Pons (tissue), 1 donor: ENCODE measurements at places on chromosomes 16 and 17.

DNA sequence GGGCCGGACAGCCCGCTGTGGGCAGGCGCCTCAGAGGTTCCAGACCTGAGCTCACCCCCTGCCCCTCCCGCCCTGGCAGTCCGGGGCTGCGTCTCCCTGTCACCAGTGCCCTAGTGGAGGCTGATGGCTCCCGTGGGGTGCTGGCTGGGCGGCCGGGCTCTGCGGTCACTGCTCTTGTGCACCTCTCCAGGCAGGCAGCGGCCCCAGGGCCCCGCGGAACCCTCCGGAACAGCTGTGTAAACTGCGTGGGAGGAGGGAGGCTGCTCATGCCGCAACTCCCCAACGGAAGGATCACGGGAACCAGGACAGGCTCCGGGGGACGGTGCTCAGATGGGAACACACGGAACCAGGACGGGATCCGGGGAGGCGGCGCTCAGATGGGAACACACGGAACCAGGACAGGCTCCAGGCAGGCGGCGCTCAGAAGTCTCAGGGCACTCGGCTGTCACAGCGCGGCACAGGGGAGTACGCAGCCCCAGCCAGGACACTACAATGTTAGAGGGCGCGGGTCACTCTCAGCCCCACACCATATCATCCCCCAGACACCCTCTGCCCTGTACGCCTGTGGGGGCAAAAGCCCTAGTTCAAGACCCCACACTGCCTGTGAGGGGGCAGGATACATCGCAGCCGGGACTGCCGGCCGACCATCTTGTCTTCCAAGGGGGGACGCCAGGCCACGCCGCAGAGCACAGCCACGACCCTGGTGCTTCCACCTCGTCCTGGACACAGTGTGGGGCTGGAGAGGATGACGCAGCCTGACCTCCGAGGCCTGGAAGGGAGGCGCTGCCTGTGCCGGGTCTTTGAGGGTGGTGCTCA is 74.0 kb upstream of the GNG13 start:
- DNase-seq = no peak

DNA sequence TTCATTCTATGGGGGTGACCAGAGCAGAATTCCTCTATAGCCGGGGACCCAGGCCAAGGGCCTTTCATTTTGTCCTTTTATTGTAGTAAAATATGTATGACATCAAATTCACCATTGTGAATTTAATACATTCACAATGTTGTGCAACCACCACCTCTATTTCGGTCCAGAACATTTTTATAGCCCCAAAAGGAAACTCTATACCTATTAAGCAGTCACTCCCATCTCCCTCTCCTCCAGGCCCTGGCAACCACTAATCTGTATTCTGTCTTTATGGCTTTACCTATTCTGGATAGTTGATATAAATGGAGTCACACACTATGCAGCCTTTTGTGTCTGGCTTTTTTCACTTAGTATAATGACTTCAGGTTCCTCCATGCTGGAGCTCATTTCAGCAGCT is 9.7 kb upstream of the TNS4 start:
- no peak for DNase-seq

DNA sequence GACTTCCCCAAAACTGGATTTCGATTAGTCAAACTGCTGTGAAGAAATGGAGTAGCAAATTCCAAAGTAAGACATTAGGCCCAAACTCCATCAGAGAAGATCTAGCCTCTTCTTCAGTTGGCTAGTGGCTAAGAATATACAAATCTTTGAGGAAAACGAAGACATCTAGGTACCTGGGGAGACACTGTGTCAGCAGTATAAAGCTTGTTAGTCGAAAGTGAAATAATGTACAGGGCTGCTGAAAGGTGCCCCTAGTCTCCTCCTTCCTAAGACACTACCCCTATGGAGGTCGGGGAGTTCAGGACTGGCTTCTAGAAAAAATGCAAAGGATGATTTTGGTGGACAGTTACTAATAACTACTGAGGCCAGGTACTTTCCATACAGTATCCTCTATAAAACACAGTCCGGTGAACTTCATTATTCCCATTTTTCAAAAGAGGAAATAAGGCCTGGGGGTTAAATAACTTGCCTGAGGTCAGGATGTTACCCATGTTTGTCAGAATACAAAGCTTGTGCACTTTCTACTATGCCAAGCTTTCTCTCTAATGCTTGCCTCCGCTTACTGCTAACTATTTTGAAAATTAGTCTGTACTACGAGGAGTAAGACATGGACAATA is 15.0 kb downstream of the DNAJC7 start:
- no peak for DNase-seq

DNA sequence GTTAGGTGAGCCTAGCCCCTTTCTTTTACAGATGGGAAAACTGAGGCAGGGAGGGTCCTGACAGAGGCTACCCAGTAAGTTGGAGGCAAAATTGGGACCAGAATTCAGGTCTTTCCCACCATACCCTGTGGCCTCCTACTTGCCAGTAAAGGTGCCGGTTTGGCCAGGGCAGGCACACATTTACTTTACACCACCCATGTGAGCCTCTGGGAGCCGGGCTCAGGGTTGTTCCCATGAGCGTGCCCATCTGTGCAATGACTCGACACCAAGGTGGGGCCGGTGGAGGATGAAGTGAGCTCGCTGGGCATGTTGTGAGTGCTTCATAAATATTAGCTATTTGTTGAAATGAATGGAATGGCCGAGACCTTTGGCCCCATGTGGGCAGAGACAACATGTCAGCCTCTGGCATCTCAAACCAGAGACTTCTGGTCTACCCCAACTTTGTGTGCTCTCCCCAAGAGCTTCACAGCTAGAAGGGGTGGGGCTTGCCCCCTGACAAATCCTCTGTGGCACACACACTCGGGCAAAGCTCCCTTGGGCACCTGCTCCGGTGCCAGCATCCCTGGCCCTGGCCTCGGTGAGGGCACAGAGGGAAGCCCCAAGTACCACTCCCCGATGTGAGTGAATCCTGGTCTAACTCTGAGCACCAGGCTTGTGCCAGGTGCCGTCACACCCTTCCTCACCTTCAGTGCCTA is 60.1 kb downstream of the SRCIN1 start:
- no peak for DNase-seq

DNA sequence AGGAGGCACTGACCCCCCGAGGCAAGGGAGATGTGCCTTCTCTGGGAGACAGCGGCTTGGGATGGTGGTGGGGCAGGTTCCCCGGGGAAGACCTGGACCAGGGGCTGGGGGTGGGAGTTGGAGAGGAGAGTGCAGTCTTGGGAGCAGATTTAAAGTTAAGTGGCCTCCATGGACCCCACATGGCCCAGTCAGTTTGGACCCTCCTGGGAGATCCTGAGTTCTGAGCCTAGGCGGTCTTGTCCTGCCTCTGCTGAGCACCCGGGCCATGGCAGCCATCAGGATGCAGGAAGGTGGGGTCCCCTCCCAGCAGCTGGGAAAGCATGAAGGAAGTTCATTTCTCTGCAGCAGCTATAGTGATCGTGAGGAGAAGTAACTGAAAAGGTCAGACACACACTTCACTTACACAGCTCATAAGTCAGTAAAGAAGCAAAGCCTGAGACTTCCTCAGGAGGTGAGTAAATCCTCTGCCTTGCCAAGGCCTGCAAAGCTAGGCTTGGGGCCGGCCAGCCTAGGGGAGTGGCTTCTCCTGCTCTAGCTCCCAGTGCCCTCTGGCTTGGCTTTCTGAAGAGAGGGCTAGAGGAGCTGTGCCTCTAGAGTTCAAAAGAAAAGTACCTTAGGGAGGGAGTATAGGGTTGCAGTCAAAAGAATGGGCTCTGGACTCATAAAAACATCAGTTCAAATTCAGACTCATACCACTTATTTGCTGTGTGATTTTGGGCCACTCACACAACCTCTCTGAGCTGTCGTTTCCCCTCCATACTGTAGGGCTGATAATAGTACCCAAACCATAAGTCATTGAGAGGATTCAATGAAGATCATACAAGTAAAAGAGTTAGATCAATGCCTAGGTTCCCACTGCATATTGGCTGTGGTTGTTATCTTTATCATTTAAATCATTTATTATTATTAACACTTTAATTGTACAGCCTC is 31.0 kb upstream of the C16orf78 start:
- DNase-seq = no peak

DNA sequence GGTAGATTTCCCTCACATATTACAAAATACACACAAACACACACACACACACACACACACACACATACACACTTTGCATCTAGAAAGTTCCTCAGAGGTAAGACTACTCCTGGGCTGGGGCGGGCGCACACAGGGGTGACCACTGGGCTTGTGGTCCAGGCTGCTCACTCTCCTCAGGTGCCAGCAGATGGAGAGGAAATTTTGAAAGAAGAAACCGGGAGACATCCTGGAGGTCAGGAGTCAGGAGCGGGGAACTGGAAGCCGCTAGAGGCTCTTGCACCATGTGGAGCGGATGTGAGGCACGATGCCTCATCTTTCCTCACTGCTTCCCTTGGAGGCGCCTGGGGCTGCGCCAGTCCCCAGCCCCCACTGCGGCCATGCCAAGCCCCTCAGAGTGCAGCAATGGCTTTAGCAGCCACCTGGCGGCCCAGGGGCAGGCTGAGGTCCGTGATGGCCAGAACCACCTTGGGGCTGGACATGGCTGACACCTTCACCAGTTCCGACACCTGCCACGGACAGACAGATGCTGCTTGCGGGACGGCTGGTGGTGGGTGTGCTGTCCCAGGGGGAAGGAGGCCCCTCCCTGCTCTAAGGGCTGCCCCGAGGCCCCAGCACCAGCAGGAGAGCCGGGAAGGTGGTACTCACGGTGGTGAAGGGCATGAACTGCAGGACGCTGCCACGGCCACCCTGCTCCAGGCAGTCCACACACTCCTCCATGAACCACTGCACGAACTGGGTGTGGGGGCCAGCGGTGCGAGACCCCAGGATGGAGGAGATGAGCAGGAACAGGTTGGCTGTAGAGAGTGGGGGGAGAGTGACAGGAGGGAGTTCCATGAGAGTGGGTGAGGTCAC is 4.1 kb downstream of the CSF3 start:
- no peak for DNase-seq

- DNase-seq = no peak
These were observed 93.7 kb downstream of the TBC1D16 start for GRCh38 chr17:79942011-79942405.

DNA sequence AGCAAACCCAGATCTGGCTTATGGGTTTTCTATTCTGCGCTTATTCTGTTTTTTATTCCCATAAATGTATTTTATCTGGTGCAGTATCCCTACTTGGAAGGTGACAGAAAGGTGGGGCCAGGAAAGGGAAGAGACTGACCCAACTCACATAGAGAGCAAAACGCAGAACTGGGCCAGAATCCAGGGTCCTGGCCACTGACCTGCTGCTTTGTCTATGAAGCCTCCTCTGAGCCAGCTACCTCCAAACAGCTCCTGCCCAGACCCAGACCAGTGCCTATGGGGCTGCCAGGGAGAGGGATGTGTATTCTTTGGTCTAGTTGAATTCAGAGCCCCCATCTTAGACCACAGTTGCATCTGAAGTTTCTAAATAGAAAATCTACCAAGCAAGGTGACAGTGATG is 36.4 kb upstream of the CES5A start:
- DNase-seq = no peak

- no peak for DNase-seq
These were observed 8.5 kb downstream of the EFCAB13 start for GRCh38 chr17:47332287-47332686.

DNA sequence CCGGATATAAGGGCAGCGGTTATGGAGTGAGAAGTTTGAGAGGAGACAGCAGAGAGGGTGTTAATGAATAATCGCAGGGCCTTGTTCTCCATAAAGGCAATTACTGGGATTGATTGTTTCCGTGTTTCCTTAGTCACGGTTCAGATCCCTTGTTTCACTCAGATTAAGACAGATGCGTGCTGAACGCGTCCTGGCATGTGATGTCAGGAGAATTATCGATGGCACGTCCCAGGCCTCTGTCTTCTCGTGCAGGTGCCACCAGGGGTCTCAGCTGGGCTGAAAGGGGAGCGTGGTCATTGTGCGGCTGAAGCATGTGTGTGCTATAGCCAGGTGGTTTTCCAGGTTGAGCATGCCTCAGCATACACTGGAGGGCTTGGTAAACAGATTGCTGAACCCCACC is 142.4 kb upstream of the NOL11 start:
- DNase-seq = no peak

DNA sequence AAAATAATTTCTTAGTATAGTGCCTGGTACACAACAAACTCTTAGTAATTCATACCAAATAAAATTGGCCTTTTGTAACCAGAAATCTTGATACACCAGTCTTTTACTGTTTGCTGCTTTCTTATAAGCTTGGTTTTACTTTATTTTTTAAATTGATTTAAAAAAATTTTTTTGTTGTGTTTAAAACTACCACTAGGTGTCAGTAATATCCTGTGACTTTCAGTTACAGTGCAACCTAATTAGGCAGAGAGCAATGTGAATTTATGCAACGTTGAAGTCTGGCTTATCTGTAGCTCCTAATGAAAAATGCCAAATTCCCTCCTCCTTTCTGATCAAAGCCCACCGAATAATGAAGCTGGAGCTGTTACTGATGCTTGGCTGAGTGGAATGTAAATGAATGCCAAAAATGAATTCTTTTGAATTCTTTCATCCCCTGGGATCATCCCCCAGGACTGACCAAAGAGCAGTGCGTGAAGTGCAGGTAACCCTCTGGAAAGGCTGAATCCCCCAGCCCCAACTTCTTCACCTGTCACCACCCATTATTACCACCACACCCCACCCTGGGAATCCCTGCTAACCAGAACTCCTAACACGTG is 3.8 kb downstream of the ERCC4 start:
- peak; percentile 64 for DNase-seq

DNA sequence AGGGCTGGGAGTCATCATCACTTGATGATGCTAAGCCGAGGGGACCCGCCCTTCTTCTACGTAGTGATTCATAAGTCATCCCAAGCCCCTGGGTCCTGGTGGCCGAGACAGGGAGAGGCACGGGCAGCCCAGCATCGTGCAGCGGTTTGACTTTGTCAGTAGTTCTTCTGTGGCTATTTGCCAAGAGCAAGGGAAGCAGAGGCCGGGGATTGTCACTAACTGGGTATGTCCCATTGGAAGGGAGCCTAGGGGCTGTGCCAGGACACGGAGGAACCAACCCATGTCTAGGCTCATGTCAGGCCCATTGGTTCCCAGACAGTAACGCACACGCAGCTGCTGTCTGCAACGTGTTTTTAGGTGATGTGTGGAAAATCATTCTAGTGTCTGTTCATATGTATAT is 58.5 kb downstream of the ATP2C2 start:
- no peak for DNase-seq

- DNase-seq = no peak
These were observed 18.0 kb upstream of the NDRG4 start for GRCh38 chr16:58481931-58482330.

GRCh38 chr17:81708739-81709185 is 3.3 kb upstream of the SLC25A10 start:
- no peak for DNase-seq

- DNase-seq = no peak
These were observed 14.6 kb upstream of the NDRG4 start for GRCh38 chr16:58485184-58485887.

- no peak for DNase-seq
These were observed 14.8 kb downstream of the PMP22 start for GRCh38 chr17:15250135-15250860.

GRCh38 chr16:50712560-50712898 is 19.1 kb downstream of the NOD2 start:
- DNase-seq = no peak

DNA sequence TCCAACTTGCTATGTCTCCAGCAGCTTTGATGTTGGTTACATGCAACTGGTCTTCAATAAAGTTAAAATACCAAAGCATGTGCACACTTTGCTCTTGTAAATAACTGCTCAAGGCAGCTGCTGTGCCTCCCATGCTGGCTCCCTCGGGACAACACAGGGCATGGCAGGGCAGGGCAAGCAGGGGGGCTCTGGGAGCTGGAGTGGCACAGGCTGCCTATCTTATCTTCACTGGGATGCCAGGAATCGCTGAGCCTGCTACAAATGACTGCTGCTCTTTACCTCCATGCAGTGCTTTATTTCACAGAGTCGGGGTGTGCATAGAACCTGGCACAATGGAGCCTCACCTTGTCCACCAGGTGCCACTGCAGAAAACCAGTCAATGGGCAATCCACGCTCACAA is 21.8 kb downstream of the PEMT start:
- DNase-seq = no peak
